IPS DF 6.9 (cell line): ENCODE measurements at places on chromosomes 3 and 15.

DNA sequence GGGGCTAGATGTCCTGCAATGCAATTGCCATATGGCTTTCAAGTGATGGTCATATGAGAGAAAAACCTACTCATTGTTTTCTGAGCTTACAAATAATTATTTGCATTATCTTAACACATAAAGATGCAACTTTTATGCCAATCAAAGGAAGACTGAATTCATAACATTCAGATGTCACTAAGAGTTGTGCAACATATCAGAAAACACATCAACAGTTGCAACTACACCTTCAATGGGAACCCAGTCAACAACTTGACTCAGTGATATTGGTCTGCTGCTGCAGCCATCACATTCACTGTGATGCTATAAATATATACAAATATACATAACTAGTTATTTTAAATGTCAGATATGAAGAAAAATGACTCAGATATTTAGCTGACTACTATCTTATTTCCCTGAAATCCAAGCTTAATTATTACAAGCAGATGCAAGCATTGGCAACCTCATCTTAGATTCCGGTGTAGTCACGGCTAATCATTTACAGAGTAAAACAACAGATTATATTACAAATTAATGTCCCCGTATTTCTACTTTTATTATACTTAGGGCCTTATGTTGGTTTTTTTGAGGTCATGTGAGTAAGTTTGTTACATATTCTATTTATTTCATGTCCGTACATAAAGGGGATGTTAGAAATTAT is 23.7 kb downstream of the CNTN3 start:
- no peak overlapping the region for H3K4me3 ChIP-seq
- no peaks in the 10 kb centered on the region for H3K27me3 ChIP-seq
- DNase-seq, result no peak
- H3K36me3 ChIP-seq, result no peaks in the 10 kb centered on the region
- no peaks in the 10 kb centered on the region for H3K4me1 ChIP-seq
- H3K27ac ChIP-seq, result no peak overlapping the region

GRCh38 chr15:57308170-57308545 is 68.1 kb upstream of the CGNL1 start:
- no peaks in the 10 kb centered on the region for H3K27me3 ChIP-seq
- peaks cover 3% of the 10 kb centered on the region; the same call in 1 of the 2 replicates for H3K4me1 ChIP-seq
- no peaks in the 10 kb centered on the region for H3K36me3 ChIP-seq
- H3K27ac ChIP-seq, result no peak overlapping the region

DNA sequence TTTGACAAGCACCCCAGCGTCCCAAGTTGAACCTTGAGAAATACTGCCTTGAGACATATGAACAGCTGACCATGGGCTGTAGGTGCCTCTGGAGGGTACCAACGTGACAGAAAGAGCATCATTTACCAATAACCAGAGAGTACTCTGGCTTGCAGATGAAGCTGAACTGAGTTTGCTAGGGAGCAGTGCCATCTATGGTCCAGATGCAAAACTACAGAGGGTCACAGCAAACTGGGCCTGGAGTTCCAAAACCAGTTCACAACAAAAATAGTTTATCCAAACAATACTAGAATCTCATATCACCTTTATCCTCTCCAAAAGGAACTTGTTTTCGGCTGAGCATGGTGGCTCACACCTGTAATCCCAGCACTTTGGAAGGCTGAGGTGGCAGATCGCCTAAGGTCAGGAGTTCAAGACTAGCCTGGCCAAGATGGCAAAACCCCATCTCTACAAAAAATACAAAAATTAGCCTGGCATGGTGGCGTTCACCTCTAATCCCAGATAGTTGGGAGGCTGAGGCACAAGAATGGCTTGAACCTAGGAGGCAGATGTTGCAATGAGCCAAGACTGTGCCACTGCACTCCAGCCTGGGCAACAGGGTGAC is 69.3 kb downstream of the CHAC1 start:
- no peak overlapping the region for H3K27ac ChIP-seq
- no peak for DNase-seq
- H3K27me3 ChIP-seq, result no peaks in the 10 kb centered on the region

- no peaks in the 10 kb centered on the region for H3K27me3 ChIP-seq
- no peak overlapping the region for H3K27ac ChIP-seq
- no peak for DNase-seq
- H3K4me3 ChIP-seq, result no peak overlapping the region
- no peaks in the 10 kb centered on the region for H3K4me1 ChIP-seq
- H3K36me3 ChIP-seq, result no peaks in the 10 kb centered on the region
Observed at GRCh38 chr3:195753581-195753980, 32.8 kb downstream of the MUC20 start.

DNA sequence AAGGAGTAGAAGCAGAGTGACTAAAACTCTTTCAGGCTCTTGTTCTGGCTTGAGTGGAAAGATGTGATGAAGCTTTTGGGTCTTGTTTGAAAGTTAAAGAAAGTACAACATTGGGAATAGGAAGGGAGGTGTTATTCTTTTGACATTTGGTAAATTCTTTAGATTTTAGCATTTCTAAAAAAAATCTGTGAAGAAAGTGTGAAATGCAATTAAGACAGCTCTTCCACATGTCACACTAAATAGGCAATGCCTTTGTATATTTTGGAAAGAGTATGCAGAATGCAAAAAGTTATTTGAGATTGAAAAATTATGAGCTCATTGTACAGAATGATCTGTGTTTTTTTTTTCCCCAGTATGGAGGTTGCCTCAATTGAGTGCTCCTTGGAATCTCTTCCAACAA is 532.2 kb upstream of the DPPA4 start:
- H3K36me3 ChIP-seq, result no peaks in the 10 kb centered on the region
- H3K4me1 ChIP-seq, result no peaks in the 10 kb centered on the region
- DNase-seq, result no peak
- no peaks in the 10 kb centered on the region for H3K27me3 ChIP-seq
- no peak overlapping the region for H3K4me3 ChIP-seq

DNA sequence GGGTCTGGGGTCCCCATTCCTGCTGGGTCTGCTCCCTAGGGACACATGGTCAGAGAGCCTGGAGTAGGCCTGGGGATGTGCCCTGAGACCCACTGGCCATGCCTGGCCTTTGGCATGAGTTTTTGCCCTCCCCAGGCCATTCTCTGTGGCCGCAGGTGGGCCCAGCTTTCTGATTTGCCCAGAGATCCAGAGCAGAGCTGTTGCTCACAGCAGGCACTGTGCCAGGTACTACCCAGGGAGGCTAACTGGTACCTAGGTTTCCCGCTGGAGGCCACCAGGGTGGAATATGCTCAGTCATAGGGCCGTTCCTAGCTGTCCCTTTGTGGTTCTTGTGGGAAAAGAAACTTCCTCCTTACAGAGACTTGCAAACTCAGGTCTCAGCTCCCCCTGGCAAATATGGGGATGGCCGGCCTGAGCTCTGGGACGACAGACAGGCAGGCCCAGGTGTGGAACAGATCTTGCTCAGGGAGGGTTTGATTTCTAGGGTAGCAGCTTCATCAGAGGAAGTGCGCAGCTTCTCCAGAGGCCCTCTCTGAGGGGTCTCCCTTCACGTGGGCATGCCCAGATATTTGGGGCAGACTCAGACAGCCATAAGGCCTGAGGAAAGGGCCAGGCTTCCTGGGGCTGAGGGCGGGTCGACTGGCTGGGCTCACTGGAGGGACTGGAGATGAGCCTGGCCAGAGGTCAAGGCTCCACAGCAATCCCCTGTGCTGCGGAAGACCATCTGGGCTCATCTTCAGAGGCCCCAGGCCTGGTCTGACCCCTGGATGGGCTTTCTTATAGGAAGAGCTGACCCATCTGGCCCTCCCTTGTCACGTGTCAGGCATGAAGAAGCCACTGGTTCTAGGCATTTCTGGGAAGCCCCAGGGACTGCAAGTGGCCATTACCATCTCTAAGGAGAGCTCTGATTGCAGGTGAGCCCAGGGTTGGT is 28.0 kb downstream of the ACAA1 start:
- no peak overlapping the region for H3K27ac ChIP-seq
- H3K4me1 ChIP-seq, result no peaks in the 10 kb centered on the region
- H3K27me3 ChIP-seq, result no peaks in the 10 kb centered on the region
- no peaks in the 10 kb centered on the region for H3K36me3 ChIP-seq

DNA sequence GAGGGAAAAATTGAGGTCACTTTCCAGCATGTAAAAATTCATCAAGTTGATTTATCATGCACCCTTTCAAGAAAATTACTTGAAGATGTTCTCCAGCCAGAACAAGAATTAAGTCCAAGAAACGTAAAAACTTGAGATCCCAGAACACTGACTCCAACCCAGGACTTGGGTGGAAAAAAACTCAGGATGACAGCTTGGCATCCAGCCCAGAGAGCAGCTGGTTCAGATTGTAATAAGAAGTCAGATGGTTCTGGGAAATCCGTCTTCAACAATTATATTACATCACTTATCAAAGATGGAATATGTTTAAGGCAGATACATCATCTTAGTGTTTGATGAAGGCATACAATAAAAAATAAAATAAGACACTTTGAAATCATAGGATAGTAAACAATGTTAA is 23.0 kb upstream of the DNAJC13 start:
- no peak overlapping the region for H3K27ac ChIP-seq
- no peaks in the 10 kb centered on the region for H3K36me3 ChIP-seq
- H3K4me3 ChIP-seq, result no peak overlapping the region
- no peaks in the 10 kb centered on the region for H3K4me1 ChIP-seq
- H3K27me3 ChIP-seq, result no peaks in the 10 kb centered on the region
- no peak for DNase-seq

GRCh38 chr3:115681736-115682135 is 58.4 kb downstream of the GAP43 start:
- no peaks in the 10 kb centered on the region for H3K27me3 ChIP-seq
- H3K27ac ChIP-seq, result no peak overlapping the region
- H3K4me3 ChIP-seq, result no peak overlapping the region
- no peaks in the 10 kb centered on the region for H3K36me3 ChIP-seq
- DNase-seq, result no peak

GRCh38 chr3:4320096-4320911 is 17.1 kb downstream of the SETMAR start:
- H3K27ac ChIP-seq, result no peak overlapping the region
- 0 out of 2 replicates have a peak, but pooled peaks cover 2% of the 10 kb centered on the region for H3K36me3 ChIP-seq
- no peaks in the 10 kb centered on the region for H3K27me3 ChIP-seq
- no peaks in the 10 kb centered on the region for H3K4me1 ChIP-seq

GRCh38 chr15:92050220-92050898 is 196.9 kb downstream of the SLCO3A1 start:
- H3K27me3 ChIP-seq, result no peaks in the 10 kb centered on the region
- H3K4me3 ChIP-seq, result no peak overlapping the region
- no peak for DNase-seq
- H3K27ac ChIP-seq, result no peak overlapping the region

- no peak overlapping the region for H3K4me3 ChIP-seq
- H3K27ac ChIP-seq, result no peak overlapping the region
- DNase-seq, result peak; percentile 29
Observed at GRCh38 chr15:92683511-92683834, 27.9 kb upstream of the FAM174B start.

DNA sequence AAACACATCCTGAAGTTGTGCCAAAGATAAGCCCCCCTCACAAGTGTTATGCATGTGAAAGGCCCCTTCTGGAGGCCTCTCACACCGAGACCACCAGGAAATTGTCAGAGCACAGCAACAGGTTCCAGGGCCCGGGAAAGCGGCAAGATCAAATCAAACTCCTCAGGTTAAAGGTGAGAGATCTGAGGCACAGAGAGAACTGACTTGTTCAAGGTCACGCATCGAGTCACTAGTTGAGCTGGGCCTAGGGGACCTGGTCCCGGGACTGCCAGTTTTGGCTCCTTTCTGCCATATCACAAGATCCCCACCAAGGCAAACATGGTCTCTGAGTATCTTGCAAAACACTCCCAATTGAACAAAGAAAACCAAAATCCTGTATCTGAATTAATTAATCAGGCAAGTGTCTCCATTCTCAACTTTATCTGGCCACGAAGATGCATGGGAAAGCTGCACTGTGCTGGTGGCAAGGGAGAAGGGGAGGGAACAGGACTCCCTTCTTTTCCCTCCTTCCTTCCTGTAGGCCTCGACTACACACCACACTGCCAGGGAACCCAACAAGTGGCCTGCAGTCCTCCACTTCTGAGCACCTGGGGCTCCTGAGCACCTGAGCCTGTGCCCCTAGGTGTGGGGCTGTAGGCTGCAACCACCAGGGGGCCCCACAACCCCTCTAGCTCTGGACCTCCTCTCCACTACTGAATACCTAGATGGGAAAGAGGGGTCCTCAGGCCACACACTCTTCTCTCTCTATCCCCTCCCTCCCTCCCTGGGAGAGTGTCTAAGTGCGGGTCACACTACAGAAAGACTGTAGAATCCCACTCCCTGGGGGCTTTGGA is 37.3 kb downstream of the ANP32A start:
- no peaks in the 10 kb centered on the region; the same call in 1 of the 2 replicates for H3K4me1 ChIP-seq
- DNase-seq, result peak; percentile 54
- H3K27ac ChIP-seq, result no peak overlapping the region
- H3K27me3 ChIP-seq, result no peaks in the 10 kb centered on the region
